ENCODE measurements at places on chromosomes 13 and 19.

GRCh38 chr19:56125806-56126590 lies 4.9 kb upstream of the ZNF787 start:
- H3K36me3 ChIP-seq, result no peaks in the 10 kb centered on the region
- DNase-seq, result no peak
- no peak overlapping the region for H3K4me3 ChIP-seq
- no peaks in the 10 kb centered on the region for H3K4me1 ChIP-seq
- H3K27me3 ChIP-seq, result no peaks in the 10 kb centered on the region
- H3K27ac ChIP-seq, result no peak overlapping the region

- H3K27me3 ChIP-seq, result no peaks in the 10 kb centered on the region
- H3K27ac ChIP-seq, result no peak overlapping the region
- peak overlapping the region; percentile 53 for H3K4me3 ChIP-seq
- peaks cover 4% of the 10 kb centered on the region for H3K36me3 ChIP-seq
Measured at GRCh38 chr19:17327654-17328516, 6.8 kb downstream of the ANO8 start.

DNA sequence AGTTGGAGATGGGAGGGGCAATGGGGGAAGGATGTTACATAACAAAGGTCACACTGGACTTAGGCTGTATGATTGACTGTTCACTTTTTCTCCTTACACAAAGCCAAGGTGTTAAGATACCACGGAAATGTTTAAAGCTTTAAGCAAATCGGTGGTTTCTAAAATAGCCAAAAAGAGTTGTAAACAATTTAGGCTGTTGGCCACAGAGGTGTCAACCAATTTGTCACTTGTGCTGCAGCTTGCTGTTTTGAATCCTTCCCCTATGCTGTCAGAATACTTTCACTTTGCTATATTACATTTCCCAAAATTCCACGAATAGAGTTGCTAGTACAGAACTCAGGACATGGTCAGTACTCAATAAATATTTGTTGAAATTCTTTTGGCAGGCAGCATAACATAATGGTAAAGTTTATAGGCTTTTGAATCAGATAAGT lies 149.3 kb downstream of the VWA8 start:
- H3K4me3 ChIP-seq, result no peak overlapping the region
- no peaks in the 10 kb centered on the region for H3K27me3 ChIP-seq
- no peaks in the 10 kb centered on the region for H3K36me3 ChIP-seq
- no peak for DNase-seq
- no peaks in the 10 kb centered on the region for H3K4me1 ChIP-seq

DNA sequence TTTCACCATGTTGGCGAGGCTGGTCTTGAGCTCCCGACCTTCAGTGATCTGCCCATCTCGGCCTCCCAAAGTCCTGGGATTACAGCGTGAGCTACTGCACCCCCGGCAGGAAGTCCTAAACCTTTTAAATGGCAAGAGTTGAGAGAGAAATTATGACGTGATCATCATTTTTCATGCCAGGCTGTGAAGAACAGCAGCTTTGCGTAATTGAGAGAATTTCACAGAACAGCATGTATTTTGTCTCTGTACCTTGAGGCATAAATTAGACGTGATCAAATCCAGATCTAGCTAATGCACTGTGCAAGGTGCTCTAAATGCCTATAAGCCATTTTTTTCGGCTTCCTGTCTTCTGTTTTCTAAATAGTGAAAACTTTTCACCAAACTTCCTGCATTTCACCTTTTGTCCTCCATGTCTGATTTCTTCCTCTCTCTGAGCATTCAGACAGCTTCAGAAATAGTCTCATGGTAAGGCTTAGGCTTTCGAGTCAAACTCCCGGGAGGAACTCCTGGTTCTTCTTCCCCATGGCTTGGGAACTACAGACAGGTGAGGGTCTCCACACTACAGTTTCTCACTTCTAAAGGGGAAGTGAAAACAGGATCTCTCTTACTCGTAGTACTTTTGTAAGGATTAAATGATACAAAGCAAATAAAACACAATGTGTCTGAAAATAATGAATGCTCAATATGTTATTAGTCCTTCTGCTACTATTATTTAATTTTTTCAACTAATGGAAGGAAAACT lies 51.0 kb downstream of the WDFY2 start:
- DNase-seq, result no peak
- H3K27me3 ChIP-seq, result no peaks in the 10 kb centered on the region
- peaks cover 13% of the 10 kb centered on the region for H3K4me1 ChIP-seq
- H3K27ac ChIP-seq, result no peak overlapping the region
- H3K4me3 ChIP-seq, result no peak overlapping the region
- H3K36me3 ChIP-seq, result no peaks in the 10 kb centered on the region
